ENCODE measurements at places on chromosomes 7 and 10.

- DNase-seq, result no peak
Measured at GRCh38 chr7:101104799-101105198, 19.5 kb downstream of the TRIM56 start.

- DNase-seq, result no peak
Measured at GRCh38 chr10:124738441-124738840, 5.7 kb downstream of the FAM53B start.

- peak; percentile 60 for DNase-seq
Measured at GRCh38 chr7:2601065-2601464, 30.7 kb upstream of the TTYH3 start.

DNA sequence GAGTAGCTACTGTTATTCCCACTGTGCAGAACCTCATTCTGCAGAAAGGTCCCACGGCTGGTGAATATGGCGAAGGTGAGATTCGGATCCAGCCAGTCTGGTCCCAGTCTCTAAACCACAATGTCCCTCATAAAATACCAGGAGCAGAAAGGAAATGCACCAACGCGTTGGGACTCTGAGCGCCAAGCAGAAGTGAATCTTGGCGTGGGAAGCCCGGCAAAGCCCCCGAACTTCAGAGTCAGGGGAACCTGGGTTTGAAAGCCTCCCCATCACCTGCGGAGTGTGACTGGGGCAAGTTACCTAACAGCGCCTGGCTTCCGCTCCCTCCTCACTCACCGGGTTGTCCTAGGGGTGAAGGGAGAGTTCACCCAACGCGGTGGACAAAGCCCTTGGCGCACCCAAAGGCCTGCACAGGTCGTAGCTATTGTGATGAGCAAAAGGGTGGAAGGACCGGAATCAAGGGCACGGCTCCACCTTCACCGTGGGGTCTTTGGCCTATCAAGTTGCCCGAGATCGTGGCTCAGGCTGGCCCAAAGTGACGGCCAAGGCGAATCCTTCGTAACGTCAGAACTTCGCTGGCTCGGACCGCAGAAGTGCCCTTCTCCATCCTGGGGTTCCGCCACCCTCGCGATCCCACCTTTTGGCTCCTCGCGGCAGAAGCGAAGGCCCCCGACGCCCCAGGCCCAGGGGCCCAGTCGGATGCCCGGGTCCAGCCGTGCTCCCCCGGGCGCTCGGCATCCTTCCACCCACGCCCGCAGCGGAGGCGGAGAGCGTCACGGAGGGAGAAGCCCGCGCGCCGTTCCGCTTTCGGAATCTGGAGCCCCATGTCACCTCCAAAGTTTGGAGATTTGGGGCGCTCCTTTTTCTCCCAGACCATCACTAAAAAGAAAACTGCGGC is 811 bp downstream of the RGS10 start:
- no peak for DNase-seq

DNA sequence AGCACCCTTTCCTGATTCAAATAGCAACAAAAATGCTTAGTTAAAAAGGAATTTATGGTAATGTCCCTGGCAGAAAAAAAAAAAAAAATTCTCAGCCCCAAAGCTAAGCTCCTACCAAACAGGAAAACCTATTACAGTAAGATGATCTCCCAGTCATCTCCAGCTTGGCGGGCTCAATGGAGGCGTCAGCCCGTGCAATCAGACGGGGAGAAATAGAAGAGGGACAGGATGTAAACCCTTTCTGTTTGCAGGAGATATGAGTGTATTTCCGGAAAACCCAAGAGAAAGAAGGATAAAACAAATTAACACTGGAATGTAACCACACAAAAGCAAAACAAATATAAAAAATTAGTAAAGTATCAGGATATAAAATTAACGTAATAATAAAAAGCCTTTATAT is 242.8 kb downstream of the TCERG1L start:
- DNase-seq, result no peak

- peak; percentile 62 for DNase-seq
Measured at GRCh38 chr10:78473006-78473405, 439.3 kb downstream of the RPS24 start.

DNA sequence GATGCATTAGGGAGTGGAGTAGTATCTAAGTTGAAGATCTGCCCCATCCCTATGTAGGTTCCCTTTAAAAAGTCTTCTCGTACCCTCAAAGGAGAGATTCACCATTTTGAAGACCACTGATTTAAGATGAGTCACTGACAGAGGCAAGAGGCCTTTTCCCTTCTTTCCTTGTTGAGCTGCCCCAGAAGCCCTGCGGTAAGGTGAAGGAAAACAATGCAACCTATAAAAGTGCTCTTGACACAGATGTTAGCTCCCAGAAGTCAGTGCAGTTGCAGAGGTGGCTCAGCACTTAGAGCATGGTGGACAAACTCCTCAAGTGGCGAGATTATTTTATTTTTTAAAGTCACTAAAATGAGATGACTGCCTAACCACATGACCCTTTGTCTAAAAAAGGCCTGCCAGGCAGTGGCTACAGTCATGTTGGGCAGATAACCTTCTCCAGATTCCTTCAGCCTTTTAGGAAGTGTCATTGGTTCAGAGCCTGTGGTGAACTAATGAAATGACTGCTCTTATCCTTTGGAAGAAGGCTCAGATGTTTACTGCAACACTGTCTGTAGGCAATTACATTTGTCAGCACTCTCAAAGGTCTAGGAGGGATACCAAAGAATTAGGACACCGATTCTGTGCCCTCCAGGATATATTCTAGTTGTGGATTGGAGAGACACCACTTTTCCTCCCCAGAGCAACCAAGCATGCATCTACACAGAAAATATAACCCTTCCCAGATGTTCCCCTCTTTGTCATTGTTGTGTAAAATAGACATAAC is 88.7 kb downstream of the ARID5B start:
- DNase-seq, result no peak
